ENCODE measurements at places on chromosomes 1 and 21.
A peak's percentile ranks its signal among the peaks of the same experiment; 100 is the strongest.

- no peak for ATAC-seq
These were observed 496.9 kb downstream of the NEGR1 start for GRCh38 chr1:71785450-71785849.

DNA sequence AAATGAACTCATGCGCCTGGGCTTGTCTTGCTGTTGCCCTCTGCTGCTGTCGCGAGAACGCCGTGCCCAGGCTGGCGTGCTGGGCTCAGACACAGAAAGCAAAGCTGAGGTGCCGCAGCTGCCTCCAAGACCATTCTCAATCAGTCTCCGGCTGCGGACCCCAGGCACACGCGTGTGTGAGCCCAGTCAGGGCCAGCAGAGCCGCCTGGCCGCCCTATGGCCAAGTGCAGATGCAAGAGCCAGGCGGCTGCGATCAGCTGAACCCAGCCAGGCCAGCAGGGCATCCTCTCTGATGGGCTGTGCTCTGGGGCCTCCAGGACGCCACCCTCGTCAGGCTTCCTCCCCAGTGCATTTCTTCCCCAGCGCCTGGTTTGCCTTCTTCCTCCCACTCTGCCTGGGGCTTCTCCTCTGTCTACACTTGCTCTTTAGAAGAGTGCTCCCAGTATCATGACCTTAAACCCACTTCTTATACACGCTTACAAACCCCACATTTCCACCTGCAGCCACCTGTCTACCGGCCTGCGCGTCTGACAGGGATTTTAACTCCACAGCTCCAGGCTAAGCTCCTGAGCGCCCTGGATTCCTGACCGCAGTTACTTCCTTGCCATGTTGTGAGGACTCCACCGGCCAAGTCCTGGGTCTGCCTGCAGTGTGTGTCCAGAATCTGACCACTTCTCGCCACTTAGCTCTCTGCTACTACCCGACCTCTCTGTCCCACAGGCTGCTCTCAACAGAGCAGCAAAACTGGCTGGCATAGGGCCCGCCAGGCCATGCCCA lies 21.7 kb upstream of the LRRC47 start:
- no peak for ATAC-seq

DNA sequence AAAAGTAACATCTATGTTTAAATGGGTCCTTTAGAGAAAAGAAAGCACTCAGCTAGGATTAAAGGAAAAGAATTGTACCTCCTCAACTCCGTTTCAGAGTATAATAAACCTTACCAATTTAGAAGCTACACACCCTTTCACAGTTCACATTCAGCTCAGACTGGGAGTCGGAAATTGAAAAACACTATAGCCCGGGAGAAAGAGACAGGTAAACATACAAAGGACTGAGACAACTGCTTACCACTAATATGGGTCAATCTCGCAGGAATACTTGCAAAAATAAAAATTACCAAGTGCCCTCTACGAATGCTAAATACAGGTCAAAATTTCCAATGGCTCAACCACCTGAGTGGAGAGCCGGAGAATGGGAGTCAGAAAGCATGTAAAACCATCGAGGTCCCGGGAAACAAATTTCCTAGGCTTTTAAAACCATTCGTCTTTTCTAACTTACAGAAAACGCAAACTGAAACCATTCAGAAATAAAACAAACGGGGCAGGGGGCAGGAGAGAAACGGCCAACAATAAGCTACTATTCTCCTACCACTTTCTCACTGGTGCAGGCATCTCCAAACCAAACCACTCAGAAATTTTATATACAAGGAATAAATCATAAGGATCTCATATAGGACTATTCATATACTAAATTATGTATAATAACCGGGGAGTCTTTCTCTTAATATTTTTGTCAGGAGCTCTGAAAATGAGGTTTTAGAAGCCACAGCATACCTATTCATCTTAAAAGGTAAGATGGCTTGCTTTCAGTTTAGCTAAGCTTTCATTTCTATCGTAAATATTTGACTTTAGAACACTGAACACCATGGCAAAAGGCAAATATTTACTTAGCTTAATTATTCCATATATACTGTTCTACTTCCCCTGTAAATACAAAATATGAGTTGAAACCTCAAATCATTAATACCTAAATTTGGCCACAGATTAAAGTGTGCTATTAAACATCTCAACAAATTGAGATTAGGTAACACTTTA lies 136.5 kb downstream of the RERE start:
- ATAC-seq = no peak

DNA sequence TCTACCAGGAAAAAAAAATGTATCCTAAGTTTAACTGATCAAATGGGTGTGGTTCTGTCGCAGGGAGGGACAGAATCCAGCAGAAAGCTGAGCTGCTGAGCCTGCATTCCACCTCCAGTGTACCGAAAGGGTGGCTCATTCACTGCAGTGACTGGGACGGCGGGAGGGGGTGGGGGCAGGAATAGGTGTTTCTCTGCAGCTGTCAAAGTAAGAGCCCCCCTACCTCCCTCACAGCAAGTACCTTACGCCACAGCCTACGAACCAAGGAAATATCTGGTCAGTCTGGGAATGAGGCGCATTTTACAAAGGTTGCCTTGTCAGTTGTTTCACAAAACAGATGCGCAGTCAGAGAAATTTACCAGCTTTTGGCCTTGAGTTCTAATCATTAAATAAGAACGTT lies 1.7 kb downstream of the S100B start:
- no peak for ATAC-seq

- ATAC-seq = no peak
These were observed 144.0 kb downstream of the KCNH1 start for GRCh38 chr1:210989905-210990304.

- no peak for ATAC-seq
These were observed 136.5 kb upstream of the DPYD start for GRCh38 chr1:98057236-98057910.

DNA sequence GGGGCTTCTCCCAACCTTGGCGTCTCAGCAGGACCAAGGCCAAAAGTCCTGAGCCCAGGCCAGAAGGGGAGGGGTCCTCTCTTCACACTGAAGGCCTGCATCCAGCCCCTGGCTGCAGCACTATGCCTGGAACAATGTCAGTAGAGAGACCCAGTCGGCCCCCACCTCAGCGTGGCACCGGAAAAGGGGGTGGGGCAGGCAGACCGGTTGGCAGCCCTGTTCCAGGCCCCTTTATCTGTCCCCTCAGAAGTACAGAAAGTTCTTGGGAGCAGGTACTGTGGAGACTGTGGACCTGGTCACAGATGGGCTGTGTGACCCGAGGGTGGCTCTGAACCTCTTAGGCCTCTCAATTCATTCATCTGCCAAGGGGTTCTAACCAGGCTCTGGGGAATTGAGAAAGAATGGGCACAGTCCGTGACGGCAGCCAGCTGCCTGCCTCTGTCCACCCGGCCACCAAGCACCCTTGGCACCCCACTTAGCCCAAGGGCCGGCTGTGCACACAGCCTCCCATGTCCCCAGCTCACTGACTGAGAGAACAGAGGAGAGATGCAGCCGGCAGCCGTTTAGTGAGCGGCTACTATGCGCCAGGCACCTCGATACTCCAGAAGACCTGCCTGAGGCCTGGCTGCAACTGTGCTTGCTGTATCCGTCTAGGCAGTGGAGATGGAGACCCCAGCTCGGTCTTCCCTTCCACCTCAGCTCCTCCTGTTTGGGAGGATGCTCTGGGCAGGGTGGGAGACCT lies 23.9 kb downstream of the RUNX3 start:
- no peak for ATAC-seq

- no peak for ATAC-seq
These were observed 3.5 kb upstream of the LRRC38 start for GRCh38 chr1:13517193-13517812.

GRCh38 chr1:2233997-2234761 lies 6.1 kb downstream of the SKI start:
- ATAC-seq = peak; percentile 85

- peak; percentile 70 for ATAC-seq
These were observed at the start of gene CCDC181 for GRCh38 chr1:169427081-169427641. CCDC181 (minus strand) TSS chr1:169427474; CDS start chr1:169424927, 2,547 bp downstream.

DNA sequence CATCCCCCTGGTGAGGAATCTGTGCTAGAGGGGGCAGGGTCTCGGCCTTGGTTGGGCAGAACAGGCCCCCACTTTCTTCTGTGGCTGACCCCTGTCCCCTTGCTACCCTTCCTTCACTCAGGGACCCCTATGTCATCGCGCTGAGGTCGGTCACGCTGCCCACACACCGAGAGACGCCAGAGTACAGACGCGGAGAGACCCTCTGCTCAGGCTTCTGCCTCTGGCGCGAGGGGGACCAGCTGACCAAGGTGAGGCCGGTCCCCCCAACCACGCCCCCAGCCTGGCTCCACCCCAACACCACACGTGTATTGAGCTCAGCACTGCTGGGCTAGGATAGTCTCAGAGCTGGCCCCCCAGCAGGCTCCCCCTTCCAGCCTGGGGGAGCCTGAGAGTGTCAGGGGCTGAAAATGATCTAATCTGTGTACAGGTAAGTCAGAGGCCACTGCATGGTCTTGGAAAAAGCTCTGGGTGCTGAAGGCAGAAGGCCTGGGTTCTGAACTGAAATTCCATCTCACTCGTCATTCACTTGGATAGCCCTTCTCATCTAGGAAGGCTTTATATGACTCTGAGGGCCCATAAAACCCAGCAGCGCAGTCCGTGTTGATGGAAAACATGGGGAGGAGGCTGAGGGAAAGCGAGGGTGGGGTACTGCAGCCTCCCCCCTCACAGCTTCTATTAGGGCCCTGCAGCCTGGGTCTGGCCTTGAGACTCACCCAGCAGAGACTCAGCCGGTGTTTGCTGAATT lies 15.3 kb downstream of the FAM151A start:
- no peak for ATAC-seq

DNA sequence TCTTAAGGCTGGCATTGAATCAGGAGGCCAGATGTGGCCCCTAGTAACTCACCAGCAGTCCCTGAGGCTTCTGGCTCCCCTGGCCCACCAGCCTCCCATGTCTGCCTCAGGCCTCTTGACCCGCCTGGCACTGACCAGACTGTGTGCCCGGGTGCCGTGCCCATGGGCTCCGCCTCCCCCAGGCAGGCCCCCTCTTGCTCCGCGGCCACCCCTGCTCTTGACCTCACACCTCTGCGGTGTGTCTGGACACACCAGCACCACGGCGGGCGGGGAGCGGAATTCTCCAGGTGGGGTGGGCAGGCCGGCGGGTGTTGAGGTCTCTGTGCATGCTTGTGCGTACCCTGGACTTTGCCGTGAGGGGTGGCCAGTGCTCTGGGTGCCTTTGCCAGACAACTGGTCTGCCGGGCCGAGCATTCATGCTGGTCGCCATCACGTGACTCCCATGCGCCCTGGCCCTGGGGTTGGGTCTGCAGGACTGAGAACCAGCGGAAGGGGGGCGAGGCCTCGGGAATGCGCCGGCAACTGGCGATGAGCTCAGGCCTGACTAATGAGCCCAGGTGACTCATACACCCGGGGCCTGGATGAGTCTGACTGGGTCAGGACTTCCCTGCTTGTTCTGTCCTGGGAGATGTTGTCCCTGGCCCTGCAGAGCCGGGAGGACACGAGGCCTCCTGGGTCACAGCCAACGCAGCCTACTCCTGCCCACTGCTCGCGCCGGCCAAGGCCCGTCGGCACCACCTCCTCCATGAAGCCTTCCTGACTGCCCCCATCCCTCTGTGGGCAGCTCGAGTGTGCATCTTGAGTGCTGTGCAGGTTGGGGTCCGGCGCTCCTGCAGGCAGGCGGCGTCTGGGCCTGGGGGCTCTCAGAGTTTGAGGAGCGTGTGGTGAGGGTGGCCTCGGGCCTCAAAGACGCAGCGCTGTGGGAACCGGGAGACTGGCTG lies 22.6 kb downstream of the COL18A1 start:
- peak; percentile 83 for ATAC-seq

DNA sequence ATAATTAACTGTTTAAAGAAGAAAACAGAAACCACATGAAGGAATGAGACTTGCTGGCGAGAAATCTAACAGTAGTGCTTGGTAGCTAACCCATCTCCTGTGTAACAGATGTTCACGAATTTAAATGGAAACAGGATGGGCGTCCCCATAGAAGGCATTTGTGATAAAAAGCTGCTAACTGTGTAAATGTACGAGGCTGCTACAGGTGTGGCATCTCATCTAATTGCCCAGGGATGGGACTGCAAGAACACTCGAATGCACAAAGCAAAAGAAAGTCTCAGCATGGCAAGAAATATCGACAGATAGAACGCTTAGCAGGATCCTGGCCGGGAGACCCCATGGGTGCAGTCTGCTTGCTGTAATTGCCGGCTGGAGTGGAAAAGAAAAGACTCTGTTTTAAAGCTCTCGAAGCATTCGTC lies 112.7 kb downstream of the RUNX1 start:
- ATAC-seq = no peak

DNA sequence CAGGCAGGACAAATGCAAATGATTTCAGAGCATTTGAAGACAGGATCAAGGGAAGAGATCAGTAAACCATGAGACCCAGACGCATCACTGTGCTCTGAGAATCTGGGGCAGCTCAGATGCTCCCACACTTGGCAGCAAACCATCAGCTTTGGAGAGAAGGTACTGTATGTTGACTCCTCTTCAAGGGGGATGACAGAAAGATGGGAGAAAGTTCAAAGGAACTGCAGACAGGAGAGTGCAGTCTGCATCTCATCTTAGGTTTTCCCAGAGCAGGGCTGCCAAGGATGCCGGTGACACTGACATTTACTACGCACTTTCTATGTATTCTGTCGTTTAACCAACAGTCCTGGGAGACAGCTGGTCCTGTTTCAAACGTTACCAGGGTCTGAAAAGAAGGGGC lies 35.8 kb downstream of the OLFML2B start:
- ATAC-seq = no peak

DNA sequence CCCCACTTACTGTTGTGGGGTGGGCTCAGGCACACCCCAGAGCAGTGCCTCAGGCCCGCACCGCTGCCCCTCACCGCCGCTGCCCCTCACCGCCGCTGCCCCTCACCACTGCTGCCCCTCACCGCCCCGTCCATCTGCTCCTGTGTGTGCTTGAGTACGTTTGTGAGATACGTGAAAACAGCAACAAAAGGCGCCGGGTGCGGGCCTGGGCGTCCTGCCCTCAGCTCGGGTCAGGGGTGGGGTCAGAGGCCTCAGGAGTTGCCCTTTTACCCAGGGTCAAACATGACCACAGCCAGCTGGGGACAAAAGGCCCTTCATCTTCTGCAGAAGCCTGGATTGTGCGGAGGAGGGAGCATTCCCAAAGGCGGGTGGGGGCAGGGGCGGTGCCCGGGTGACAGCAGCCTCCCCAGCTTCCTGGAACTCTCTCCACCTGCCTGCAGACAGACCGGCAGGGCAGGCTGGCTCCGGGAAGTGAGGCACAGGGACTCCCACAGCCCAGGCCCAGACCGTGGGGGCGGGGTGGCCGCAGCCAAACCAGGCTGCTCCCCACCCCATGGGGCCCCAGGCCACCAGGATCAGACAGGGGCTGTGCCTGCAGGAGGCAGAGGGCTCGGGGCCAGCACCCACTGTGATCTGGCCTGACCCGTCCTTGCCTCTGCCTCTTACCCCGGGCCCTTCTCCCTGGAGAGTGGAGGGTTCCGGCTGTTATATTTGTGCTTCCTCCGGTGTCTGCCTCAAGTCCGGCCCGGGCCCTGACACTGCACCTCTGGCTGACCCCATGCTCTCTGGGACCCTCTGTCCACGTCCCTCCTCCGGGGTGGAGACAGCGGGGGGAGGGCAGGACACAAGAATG lies 2.3 kb upstream of the VWA1 start:
- ATAC-seq = peak; percentile 26

GRCh38 chr1:24438423-24438901 lies 22.9 kb downstream of the NIPAL3 start:
- peak; percentile 86 for ATAC-seq

- ATAC-seq = peak; percentile 43
These were observed 77.9 kb upstream of the NFIA start for GRCh38 chr1:61004262-61005003.
